ENCODE measurements at places on chromosomes 12 and 14.

DNA sequence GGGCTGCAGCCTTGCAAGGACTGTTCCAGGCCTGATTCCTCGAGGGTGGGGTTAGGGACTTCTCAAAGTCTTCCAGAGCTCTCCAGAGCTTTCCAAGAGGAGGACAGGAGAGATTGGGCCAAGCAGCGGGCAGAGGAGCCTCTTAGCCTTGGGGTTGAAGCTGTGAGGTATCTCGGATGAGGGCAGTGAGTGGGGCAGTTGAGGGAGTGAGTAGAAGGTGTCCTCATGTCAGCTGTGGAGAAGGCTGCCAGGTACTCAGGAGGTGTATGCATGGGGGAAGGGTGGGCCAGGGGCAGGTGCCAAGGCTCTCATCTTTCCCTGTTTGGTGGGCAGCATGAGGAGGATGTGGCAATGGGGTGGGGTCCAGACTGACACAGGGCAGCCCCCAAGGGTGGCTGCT lies 7.7 kb downstream of the KRT83 start:
- no peak for DNase-seq

DNA sequence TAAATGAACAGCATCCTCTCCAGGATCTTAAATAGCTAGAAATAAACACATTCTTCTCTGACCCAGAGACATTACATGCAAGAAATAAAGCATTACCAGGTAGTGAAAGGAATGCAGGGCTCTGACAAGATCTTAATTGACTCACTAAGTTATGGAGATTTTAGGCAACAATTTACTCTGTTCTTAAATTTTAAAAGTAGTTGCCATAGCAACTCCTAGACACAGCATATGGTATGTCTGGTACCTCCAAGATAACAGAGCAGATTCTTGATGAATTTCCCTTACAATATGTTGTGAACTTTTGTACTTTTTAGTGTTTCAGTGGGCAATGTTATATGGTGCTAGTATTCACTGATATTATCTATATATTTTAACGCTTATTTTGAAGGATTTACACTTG lies 76.7 kb upstream of the G2E3 start:
- no peak for DNase-seq

- DNase-seq = no peak
Observed at GRCh38 chr14:105005929-105006830, 14.7 kb downstream of the CDCA4 start.

- DNase-seq = no peak
Observed at GRCh38 chr14:68807148-68807600, 14.3 kb upstream of the ZFP36L1 start.

- DNase-seq = no peak
Observed at GRCh38 chr14:51593397-51593796, 58.3 kb upstream of the FRMD6 start.

GRCh38 chr12:1720494-1720893 lies 29.6 kb downstream of the ADIPOR2 start:
- DNase-seq = no peak

DNA sequence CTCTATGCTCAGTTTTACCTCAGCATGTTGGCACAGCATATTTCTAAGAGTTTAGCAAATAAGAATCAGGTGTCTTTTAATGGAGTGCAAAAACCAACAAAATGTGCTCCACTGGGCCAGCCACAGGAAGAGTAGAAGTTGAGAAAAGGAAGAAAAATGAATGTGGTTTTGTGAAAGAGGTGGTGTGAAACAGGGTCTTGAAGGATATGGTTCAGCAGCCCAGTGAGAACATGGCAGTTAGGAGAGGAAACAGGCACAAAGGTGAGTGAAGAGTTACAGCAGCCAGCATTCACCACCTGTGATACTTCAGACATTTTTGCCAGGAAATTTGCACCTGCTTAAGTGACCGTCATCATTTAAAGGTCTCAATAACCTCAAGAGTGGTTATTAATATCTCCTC lies 2.4 kb downstream of the STAB2 start:
- no peak for DNase-seq

DNA sequence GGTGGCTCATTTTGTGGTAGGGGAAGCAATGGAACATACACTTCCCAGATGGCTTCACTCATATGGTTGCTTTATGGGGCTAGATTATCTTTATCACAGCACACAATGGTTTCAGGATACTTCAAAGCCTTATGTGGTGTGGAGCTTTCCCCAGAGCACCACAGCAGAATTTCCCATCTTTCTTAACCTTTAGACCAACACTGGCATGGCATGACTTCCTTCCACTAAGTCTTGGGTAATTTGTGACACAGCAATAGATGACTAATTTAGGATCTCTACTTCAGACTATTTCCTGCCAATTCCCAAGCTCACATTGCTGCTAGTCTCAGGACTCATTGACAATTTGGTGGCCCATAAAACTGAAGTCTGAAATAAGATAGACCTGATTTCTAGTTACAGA lies 36.9 kb upstream of the DCN start:
- DNase-seq = no peak

DNA sequence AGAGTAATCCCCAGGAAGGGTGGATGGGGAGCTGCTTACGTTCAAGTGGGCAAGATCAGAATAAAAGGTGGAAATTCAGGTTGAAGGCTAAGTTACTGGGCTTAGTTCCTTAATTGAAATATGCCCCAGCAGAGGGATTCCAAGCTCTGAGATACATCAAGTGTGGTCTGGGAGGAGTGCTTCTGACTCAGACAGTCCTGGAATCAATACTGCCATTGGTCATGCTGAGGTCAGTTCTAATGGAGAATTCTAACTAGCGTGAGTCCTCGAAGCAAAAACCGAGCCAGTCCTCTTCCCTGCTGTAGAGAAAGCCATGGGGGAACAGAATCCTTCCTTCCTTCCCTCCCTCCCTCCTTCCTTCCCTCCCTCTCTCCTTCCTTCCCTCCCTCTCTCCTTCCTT lies 39.9 kb downstream of the NOS1 start:
- no peak for DNase-seq

DNA sequence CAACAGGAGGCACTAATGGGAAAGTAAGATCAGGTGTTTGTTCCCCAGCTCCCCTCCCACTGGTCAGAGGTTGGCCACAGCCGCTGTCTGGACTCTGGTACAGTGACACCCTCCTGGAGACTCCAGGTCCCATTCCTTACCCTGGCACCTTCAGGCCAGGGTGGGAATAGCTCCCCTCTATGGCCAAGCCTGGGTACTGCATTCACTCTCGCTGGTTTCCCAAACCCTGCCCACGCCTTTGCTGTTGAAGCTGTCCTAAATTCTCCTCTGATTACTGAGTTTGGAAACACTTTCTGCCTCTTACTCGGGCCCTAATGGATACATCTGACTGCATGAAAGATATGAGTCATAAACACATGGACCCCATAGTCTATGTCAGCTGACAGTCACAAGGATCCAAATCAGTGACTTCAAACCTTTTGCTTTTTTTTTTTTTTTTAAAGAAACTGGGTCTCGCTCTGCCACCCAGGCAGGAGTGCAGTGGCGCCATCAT lies 17.9 kb downstream of the HRK start:
- no peak for DNase-seq

DNA sequence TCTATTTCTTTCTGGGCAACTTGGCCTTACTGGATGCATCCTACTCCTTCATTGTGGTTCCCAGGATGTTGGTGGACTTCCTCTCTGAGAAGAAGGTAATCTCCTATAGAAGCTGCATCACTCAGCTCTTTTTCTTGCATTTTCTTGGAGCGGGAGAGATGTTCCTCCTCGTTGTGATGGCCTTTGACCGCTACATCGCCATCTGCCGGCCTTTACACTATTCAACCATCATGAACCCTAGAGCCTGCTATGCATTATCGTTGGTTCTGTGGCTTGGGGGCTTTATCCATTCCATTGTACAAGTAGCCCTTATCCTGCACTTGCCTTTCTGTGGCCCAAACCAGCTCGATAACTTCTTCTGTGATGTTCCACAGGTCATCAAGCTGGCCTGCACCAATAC lies 5.3 kb downstream of the OR4N5 start:
- DNase-seq = no peak

- no peak for DNase-seq
Observed at GRCh38 chr12:41184864-41185263, 3.3 kb upstream of the PDZRN4 start.

DNA sequence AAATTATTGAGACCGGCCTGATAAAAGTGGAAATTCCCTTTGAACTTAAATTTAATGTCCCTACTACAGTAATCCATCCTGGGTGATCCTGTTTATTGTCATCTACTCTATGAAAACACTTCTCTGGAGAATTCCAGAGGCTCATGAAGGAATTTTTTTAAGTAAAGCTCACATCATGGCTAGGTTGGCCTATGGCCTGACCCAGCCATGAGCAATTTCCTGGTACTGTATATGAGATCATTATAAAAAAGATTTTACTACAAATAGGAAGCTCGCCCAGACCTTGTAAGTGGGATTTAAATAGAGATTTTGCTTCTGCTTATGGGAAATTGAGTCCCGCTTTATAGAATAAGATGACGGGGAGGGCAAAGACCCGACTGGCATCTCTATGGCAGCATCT lies 215.5 kb downstream of the DPF3 start:
- no peak for DNase-seq

- no peak for DNase-seq
Observed at GRCh38 chr12:12979731-12980259, 20.3 kb downstream of the HEBP1 start.

- no peak for DNase-seq
Observed at GRCh38 chr12:32312049-32312670, 87.2 kb upstream of the FGD4 start.

- no peak for DNase-seq
Observed at GRCh38 chr12:99232324-99232723, 415.2 kb upstream of the GARIN6 start.

DNA sequence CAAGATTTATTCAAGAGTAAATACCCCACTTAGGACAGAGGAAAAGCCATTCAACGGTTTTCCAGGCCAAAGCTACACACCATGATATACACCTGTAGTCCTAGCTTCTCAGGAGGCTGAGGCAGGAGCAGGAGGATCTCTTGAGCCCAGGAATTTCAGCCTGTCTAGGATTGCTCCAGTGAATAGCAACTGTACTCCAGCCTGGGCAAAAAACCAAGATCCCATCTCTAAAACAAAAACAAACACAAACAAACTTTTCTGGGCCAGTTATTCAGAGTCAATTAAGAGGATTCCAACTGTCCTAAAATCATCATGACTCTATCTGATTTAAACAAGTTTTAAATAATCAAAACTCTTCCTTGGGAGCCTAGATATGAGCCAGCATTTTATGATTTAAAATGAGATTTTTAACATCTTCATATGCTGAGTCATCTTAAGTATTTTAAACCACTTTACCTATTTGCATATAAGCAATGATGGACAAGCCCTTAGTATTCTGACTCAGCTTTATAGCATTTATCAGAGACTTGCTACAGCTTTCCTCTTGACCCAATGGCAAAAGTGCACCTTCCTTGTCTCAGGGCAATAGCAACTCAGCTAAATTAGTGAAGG lies 77.1 kb downstream of the KCNMB4 start:
- DNase-seq = no peak

DNA sequence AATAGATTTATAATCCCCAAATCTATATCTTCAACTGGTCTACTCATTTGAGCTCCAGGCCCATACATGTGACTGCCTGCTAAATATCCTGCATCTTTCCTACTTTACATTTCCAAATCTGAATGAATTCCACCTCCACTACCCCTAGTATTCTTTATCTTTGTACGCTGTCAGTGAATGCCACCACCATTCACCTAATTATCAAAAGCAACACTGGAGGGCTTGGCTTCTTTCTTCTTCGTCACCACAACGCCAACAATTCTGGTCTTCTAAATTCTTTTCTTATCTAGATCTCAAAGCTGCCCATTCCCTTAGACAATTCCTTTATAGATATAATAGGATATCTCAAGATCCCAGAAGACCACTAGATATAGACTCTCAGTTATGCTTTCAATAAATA lies 47.1 kb upstream of the ADAMTS20 start:
- DNase-seq = no peak

DNA sequence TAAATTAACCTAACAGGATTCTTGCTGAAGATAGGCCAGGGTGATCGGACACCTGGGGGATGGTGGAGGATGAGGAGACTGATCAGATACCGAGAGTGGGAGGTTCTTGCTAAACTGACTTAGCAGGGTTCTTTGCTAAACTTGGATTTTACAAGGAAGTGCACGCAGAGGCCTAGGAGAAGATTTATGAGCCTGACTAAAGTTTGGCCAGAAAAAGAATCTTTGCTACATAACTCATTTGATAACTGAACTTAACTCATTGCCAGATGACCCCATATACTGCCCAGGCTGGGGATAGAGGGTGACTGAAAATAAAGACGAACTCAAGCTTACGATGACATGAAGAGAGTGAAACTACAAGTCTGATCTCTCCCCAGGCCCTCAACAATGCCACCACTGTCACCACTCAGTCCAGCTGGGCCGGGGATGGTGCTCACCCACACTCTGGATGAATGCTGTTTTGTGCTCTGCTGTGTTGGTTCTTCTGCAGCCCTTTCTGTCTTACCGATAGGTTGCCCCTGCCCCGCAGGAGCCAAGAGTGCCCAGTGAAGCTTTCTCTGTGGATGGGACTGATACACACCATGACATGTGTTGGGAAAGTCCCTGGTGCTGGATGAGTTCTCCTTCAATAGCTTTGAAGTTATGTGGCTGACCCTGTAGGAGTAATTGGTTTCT lies 29.0 kb downstream of the PPFIBP1 start:
- no peak for DNase-seq

- no peak for DNase-seq
Observed at GRCh38 chr14:23172096-23172495, 11.4 kb downstream of the SLC7A8 start.

DNA sequence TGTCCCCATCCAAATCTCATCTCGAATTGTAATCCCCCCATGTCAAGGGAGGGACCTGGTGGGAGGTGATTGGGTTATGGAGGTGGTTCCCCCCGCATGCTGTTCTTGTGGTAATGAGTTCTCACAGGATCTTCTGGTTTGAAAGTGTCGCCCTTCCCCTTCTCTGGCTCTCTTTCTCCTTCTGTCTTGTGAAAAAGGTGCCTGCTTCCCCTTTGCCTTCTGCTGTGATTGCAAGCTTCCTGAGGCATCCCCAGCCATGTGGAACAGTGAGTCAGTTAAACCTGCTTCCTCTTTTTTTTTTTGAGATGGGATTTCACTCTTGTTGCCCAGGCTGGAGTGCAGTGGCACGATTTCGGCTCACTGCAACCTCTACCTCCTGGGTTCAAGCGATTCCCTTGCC lies 104.0 kb downstream of the CCDC91 start:
- DNase-seq = no peak

DNA sequence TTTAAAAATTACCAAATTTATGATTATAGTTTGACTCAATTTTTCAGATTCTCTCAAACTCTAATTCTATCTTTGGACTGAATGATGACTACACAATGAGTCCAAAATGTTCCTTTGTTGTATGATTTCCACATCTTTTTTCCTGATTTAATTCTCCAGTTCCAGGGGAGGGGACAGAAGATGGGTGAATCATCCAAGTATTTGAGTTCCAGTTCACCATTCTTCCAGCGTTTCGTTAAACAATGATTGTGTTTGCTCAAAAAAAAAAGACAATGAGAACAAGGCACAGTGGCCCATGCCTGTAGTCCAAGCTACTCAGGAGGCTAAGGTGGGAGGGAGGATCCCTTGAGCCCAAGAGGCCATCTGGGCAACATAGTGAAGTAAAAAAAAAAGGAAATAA lies 23.8 kb downstream of the BAZ1A start:
- DNase-seq = no peak
